ENCODE measurements at places on chromosomes 3 and 15.

- no peak for DNase-seq
Observed at GRCh38 chr3:18389108-18389733, 35.9 kb downstream of the SATB1 start.

GRCh38 chr15:74365598-74366445 is 1.6 kb downstream of the CYP11A1 start:
- DNase-seq = no peak

GRCh38 chr3:173266441-173266840 is 125.4 kb upstream of the SPATA16 start:
- no peak for DNase-seq

DNA sequence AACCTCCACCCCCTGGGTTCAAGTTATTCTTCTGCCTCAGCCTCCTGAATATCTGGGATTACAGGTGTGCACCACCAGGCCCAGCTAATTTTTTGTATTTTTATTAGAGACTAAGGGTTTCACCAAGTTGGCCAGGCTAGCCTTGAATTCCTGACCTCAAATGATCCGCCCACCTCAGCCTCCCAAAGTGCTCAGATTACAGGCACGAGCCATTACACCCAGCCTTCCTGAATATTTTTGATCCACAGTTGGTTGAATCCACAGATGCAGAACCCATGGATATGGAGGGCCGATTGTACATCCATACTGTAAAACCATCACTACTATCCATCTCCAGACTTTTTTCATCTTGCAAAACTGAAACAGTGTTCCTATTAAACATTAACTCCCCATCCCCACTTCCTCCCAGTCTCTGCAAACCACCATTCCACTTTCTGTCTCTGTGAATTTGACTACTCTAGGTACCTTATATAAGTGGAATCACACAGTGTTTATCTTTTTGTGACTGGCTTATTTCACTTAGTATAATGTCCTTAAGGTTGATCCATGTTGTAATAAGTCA is 8.2 kb upstream of the TMEM62 start:
- no peak for DNase-seq

- no peak for DNase-seq
Observed at GRCh38 chr3:82596805-82597204, 835.4 kb upstream of the GBE1 start.

GRCh38 chr3:32995098-32995497 is 43.7 kb downstream of the CCR4 start:
- no peak for DNase-seq

DNA sequence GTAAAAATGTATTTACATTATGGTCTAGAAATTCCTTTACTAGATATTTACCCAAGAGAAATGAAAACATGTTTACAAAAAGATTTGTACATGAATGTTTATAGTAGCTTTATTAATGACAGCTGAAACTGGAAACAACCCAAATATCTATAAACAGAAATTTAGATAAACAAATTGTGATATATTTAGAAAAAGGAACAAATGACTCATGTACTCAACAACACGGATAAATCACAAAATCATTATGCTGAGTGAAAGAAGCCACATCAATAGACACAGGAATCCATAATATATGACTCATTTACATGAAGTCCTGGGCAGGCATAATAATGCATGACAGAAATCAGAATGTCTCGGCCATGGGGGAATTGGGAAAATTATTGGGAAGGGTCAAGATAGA is 1020.2 kb downstream of the SQOR start:
- DNase-seq = no peak

DNA sequence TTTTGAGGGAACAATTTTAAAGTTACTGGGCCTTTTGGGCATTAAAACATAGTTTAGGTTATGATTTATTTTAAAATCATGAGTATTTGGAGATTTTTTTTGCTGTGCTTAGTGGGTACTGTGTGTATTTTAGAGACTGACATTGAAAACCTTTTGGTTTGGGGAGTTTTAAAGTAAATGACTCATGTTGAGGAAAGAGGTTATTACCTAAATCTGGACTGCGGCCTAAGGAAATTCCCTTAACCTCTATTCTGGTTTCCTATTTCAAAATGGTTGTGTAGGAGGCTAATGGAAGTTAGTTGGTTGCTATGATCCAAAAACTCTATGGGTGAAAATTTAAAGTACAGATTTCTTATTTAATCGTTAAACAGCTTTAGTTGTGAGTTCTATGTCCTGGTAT is 57.3 kb upstream of the DPH6 start:
- no peak for DNase-seq

GRCh38 chr3:123075359-123075758 is 8.5 kb downstream of the PDIA5 start:
- DNase-seq = no peak

All from KG1 (cell line).